ENCODE measurements at places on chromosomes 2 and 18.

- no peak for DNase-seq
Observed at GRCh38 chr2:144014103-144014502, 505.8 kb downstream of the ZEB2 start.

GRCh38 chr2:117621326-117621725 lies 193.2 kb upstream of the DDX18 start:
- DNase-seq, result no peak

- DNase-seq, result peak; percentile 74
Observed at GRCh38 chr2:30239308-30239985, 8.1 kb downstream of the LBH start.

DNA sequence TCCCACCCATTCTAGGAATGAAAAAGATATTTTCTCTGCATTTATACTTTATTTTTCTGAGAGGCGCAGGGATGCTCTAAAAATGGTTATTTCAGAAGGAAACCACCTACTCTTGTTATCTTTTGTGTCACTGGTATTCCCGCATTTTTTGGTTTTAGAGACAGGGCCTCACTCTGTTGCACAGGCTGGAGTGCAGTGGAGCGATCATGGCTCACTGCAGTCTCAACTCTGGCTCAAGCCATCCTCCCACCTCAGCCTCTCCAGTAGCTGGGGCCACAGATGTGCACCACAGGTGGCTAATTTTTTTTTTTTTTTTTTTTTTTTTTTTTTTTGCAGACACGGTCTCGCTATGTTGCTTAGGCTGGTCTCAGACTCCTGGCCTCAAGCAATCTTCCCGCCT lies 135.9 kb downstream of the NCK2 start:
- DNase-seq, result no peak

DNA sequence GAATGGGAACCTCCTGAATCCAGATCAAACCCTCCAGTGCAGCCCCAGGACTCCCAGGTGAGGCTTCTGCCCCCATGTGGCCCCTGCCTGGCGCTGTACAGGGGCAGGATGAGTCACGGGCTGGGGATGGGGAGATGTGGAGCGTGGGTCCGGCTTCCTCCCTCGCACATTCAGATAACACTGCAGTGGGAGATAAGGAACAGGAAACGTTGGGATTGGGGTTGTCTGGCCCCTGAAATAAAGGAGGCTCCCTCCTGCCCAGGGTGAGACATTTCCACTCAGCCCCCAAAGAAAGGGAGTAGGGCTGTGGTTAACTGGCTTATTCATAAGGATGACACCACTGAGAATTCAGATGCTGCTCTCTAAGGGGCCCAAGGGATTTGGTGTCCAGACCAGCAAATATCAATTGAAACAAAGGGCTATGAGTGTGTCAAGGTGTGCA lies 30.7 kb downstream of the IGFBP5 start:
- DNase-seq, result no peak

DNA sequence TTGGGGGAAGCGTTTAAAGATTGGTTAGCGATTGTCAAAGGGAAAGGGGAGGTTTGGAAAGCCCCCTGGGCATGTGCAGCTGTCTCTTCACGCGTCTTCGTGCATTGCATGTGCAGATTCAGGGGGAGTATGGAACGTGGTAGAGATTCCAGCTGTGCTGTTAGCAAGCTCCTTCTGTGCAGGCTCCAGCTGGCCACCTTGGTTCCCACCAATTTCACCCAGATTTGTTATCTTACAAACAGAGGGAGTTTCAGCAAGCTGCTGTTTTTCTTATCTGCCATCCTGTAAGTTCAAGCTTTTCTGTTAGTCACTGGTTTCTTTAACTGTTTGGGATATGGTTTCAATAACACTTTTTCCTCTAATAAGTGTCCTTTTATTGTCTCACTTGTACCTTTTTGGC lies 30.4 kb downstream of the FARP2 start:
- DNase-seq, result no peak

DNA sequence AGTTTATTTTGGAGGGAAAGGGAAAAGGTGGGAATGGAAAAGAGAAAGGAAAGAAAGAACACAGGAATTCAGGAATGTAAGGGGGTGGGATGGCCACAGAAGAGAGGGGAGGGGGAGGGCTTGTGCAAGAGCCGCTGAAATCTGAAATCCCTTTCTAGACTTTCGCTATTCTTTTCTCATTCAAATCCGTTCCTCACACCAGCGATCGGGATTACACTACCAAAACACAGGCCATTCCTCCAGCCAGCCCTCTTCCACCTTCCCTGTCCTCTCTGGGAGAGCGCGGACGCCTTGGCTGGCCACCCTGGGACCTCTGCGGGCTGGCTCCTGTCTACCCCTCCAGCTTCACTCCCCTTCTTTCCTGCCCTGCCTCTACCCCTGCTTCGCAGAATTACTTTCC lies 102.3 kb downstream of the CDCA7 start:
- DNase-seq, result no peak

GRCh38 chr2:218894151-218894879 lies 13.7 kb downstream of the WNT10A start:
- no peak for DNase-seq

- peak; percentile 81 for DNase-seq
Observed at GRCh38 chr2:206084439-206084869, 1.5 kb downstream of the INO80D start.

- no peak for DNase-seq
Observed at GRCh38 chr2:118846442-118846952, 951 bp downstream of the EN1 start.

DNA sequence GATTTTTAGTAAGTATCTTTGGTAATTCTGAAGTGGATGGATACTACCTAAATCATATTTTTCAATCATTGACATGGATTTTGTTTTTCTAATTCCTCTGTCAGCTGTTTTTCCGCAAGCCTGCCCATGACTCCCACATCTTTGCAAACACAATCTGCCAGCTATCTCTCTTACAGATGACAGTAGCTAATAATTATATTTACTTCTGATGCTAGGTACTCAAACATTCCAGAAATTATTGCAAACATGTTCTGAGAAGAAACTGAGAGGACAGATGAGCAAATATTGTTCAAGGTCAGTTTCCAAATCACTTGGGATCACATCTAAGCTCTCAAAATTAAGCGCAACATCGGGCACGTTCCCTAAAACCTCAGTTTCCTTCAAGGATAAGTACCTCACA lies 270.0 kb upstream of the CDH19 start:
- DNase-seq, result no peak

DNA sequence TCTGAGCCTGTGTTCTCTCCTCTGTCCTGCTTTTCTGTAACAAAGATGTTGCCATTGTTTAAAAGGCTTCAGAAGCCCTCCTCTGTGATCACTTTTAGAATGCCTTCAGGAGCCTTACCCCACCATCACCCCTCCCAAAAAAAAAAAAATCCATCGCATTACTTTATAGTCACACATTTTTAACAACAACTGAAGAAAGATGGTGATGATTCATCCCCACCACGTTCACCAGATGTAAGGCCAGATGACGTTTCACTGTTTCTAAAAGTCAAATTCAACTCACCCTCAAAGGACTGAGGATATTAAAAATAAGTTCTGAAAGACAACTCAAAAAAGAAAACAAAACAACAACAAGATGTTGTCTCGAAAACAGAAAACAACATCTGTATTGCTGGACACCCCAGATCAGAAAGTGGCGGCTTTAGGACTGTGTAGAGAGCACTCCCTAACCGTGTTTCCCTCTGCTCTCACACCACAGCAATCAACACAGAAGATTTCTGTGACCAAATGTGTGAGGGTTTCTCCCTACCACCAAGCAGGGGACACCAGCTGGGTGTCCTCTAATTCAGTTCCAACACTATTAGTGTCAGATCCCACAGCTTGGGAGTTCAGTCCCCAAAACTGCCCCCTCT lies 61.9 kb upstream of the CREB1 start:
- no peak for DNase-seq

- peak; percentile 35 for DNase-seq
Observed at GRCh38 chr2:144183727-144184126, 336.2 kb downstream of the ZEB2 start.

DNA sequence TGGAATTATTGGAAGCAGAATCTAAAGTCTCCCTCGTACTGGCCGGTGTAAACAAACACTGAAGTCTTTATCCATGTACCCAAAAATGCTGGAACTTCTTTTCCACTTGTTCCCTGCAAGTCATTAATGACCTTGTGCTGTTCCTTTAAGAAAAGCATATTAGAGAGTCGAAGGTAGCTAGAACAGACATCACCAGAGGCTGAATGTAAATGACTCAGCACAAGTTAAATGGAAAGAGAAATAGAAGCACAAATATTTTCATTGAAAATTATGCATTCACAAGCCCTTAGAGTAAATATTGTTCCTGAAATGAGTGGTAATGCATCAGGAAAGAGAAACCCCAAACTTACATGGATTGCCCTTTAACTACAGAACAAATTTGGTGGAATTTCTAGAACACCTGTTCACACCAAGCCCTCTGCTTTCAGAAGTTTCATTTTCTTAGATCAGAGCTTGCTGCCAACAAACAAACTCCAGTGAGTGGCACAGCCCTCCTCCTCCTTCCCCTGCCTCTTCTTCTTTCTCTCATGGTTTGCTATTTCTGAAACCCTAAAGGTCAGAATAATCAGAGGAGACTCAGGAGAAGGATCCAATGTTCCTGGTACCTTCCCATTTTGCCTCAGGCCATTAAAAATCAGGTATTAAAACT lies 264.3 kb downstream of the TXNL1 start:
- DNase-seq, result no peak

DNA sequence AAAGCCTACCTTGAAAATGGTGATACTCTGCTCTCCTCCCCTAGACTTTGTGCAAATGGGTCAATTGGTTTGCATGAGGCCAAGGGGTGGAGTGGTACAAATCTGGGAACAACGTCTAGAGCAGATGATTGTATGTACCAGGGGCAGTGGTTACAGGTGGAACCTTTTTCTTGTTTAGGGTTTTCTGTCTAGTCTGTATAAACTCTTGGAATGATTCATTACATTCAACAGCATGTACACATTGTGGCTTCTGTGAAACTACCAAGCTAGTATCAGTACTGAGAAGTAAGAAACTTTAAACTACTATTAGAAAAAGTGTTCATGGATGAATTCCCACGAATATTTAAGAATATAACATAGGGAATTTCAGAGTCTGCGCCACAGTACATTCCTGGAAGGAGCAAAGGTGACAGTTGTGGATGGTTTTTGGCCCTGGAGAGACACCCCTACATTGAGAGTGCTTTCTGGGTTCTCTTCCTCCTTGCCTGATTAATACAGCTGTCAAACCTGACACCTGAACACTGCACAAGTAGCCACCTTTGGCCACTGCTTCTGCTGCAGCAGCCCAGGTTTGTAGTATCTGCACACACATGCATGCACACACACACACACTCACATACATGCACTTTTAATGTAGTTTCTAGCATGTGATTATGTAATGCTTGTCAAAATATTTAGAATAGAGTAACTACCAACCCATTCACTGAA lies 30.0 kb downstream of the CFAP221 start:
- DNase-seq, result no peak

DNA sequence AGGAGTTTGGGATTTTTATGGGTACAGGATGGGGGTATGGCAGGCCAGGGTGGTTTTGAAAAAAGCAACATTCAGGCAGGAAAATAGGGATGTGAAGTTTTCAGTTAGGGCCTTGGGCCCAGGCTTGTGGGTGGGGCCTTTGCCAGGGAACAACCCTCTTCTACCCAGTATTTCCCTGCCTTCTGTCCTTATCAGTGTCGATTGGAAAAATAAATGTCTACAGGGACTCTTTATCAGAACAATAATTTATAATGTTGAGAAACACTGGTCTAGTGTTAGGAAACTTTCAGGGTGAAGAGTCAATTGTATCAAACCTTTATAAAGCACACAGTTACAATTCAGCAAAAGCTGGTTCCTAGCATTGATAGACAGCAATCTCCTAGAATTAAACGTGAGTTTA lies 214.1 kb upstream of the NABP1 start:
- DNase-seq, result no peak

GRCh38 chr2:229879191-229879950 lies 42.4 kb downstream of the TRIP12 start:
- no peak for DNase-seq

DNA sequence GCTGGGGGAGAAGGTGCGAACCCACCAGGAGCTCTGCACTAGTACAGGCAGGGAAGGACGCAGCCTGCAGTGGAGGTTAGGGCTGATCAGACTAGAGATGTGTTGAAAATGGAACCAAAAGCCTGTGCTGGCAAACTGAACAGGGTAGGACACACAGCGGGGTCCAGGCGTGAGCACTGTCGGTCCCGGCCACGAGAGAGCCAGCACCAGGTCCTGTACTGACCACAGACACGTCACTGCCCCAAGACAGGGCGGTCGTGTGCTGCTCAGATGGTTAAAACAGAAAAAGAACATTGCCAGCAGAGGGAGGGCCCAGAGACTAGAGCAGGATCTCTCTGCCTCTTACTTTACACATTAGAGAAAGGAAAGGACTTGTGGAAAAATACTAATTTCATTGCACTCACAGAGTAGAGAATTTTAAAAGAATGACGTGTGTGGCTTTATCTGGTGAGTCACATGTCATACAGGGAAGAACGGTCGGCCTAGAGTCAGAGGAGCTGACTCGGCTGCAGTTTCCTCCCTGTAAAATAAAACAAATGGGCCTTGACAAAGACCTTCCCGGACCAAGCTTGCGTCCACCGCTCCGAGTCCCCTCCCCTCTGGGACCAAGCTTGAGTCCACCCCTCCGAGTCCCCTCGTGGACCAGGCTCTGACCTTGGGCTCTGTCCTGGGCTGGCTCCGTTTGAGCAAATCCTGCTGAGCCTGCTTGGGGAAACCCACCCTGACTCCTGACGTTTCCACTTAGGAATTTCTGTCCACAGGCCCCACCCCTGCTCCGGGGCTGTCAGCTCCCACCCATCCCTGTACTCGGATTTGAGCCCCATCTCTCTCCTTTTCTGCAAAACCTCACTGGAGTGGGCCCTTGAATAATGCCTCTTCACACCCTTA lies 16.7 kb upstream of the ADI1 start:
- DNase-seq, result peak; percentile 81

DNA sequence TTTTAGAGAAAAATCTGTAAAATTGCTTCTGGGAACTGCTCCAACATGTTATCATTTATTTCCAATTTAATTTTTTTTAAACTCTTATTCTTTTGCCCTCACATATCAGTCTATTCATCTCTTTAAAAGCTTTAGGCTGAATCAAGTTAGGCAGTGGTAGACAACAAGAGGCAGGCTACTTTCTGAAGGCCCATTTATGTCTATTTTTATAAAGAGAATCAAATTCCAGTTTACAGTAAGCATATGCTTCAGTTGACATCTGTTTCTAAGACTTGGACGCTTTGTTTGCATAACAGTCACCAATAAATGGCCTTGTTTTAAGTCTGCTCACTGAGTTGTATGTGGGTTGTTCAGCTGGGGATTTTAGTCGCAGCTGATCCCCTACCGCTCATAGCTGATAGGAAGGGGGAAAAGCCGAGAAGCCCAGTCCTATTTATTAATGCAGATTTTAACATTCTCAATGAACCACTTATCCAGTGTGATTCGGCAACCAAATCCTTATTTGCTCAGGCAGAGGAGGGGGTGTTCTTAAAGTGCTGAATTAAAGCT lies 260.4 kb upstream of the SIX3 start:
- DNase-seq, result no peak

GRCh38 chr2:144628566-144628965 lies 108.6 kb upstream of the ZEB2 start:
- DNase-seq, result no peak

- no peak for DNase-seq
Observed at GRCh38 chr2:205869439-205869838, 187.1 kb downstream of the NRP2 start.
